ENCODE measurements at places on chromosomes 7 and 10.
A peak's percentile ranks its signal among the peaks of the same experiment; 100 is the strongest.

DNA sequence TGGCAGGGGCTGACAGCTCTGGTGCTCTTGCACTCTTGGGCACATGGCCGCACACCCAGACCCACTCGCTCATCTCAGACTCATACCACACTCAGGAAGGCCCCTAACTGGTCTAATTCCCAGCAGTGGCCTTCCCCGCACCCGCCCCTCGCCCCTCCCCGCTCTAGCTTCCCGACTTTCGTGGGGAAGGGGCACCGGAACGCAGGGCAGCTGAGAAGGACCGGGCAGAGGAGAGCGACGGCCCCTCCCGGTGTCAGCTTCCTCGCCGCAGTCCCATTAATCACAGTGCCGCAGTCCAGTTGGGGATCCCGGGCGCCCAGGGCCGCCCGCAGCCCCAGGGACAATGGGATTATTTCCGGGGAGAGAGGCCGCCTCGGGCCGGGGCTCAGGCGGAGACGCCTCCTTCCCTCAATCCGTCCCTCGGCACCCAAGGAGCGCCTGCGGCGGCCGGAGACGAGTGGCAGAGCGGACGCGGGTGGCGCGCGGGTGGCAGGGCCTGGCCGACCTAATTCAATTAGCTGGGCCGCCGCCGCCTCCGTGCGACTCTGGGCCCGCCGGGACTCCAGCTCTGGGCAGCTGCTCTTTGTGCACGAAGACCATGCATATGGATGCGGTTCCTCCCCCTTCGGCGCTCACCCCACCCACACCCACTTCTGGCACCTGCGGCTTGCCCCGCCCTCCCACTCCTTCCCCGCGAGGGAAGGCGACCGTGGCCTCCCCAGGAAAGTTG lies 7.8 kb upstream of the TLX1 start:
- DNase-seq, result no peak

DNA sequence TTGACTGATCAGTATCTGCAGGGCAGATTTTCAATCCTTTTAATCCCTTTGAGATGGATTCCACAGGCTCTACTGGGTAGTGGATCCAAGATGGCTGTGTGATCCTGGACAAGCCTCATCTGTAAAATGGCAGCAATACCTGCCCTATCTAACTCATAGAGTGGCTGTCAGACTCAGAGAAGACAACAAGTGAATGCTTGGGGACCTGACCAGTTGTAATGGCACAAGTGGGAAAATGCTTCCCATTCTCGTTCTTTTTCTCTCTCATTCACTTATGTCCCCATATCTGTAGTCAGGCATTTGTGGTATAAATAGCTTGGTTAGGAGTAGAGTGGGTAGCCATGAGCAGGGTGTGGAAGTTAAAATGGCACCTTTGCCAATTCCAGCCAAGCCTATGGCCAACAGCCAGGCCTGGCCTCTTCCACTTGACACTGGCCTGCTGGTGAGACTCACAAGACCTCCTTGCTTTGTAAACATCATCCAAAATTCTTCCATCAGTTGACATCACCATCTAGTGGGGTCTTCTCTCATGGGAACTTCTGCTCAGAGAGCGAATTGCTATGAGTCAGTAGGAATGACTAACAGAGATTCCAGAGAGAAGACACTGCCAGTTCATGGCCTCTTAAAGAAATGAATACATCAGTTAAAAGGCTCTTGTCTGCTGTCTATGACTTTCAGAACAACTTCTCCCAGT lies 150.1 kb downstream of the PLPP4 start:
- DNase-seq, result peak; percentile 7

DNA sequence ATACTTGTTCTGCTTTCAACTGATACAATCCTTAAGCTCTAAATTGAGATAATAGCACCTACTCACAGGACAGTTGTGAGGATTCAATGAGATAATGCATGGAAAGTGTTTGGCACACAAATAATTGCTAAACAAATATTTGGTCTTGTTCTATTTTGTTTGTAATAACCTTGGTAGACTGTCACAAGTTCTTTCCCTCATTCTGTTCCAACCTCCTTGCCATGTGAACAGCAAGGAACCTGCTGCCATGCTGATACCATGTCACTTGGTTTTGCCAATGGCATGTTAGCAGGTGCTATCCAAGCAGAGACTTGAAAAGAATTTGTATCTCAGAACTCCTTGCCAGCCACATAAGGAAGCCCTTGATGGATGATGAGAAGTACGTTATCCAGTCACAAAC lies 24.8 kb upstream of the TECTB start:
- DNase-seq, result no peak

DNA sequence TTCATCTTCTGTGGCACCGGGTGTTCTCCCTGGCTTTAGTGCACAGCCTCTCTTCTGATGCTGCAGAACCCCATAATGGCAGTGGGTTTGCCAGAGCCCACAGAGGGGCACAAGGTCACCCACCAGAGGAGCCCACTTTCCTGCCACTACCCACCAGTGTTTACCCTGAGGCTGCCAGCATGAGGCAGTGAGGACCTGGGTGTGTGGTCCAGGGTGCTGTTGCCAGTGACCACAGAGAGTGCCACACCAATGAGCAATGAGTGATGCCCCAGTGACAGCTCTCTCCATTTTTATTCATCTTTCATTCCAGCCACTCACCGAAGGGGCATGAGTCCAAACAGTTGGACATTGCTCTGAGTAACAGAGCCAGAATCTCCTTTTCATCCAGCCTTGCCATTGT lies 34.8 kb downstream of the MTURN start:
- DNase-seq, result no peak

DNA sequence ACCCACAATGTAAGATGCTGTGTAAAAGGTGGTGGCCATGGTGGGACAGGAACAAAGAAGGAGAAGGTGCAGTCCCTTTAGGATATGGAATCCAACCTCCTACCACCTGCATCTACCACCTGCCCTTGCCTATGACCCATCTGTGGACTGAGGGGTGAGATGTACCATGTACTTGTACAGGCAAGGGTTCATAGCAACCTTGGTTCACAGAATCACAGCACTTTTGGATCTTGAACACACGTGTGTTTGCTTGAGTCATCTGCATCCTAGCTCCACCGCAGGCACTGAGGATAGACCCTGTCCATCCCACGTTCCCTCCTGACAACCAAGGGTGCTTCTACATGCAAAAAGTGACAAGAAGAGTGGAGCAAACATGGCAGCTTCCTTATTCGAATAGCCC lies 162.3 kb downstream of the GFRA1 start:
- DNase-seq, result no peak

- no peak for DNase-seq
Observed at GRCh38 chr7:120108376-120108775, 164.6 kb upstream of the KCND2 start.
